Naive thymus-derived CD4-positive, alpha-beta T cell (primary cell): ENCODE measurements at places on chromosomes 6 and 20. TPM values are rescaled to one million over a fixed set of nuclear protein-coding genes. Genes with fewer than 3 reads are reported as not detected.

The DEFB121 gene
- total RNA-seq = not detected in 2 replicates

The SLC22A3 gene
- total RNA-seq = not detected in 2 replicates

The TTBK1 gene
- total RNA-seq = not detected

The FABP7 gene
- not detected in 2 replicates for total RNA-seq

The TCP11 gene
- total RNA-seq = not detected

The NKAIN2 gene
- not detected for total RNA-seq

The ADAM33 gene
- 0.20 TPM for total RNA-seq

The C6orf118 gene
- total RNA-seq = not detected

The TSBP1 gene
- total RNA-seq = not detected in 2 replicates

The PLN gene
- total RNA-seq = 0.19 TPM

The C6orf58 gene
- not detected for total RNA-seq

The SCP2D1 gene
- total RNA-seq = not detected in 2 replicates

The CRISP1 gene
- total RNA-seq = not detected

The FNDC1 gene
- total RNA-seq = not detected

The ULBP1 gene
- not detected for total RNA-seq

The SCUBE3 gene
- total RNA-seq = not detected

The GSTA3 gene
- not detected for total RNA-seq

The CTCFL gene
- total RNA-seq = not detected

The HLA-DQA1 gene
- 10.7 TPM for total RNA-seq

The EPB41L1 gene
- 0.81 TPM for total RNA-seq

The ALDH5A1 gene
- 20.6 TPM for total RNA-seq

The HSPA1L gene
- 3.3 TPM for total RNA-seq

The LPA gene
- not detected for total RNA-seq

The CCN2 gene
- total RNA-seq = not detected

The LST1 gene
- total RNA-seq = 32.0 TPM

The OSTM1 gene
- 31.3 and 31.5 TPM in 2 replicates for total RNA-seq

The SEMG1 gene
- total RNA-seq = not detected

The WFDC12 gene
- total RNA-seq = not detected

The RBL1 gene
- 27.4 TPM for total RNA-seq

The MTFR2 gene
- 14.2 and 20.4 TPM in 2 replicates for total RNA-seq

The LZTS3 gene
- 0.71 and 0.73 TPM in 2 replicates for total RNA-seq

The FARS2 gene
- 16.3 TPM for total RNA-seq

The CEBPB gene
- 37.1 TPM for total RNA-seq

The BEND6 gene
- 0.43 TPM in 1 of 2 replicates, not detected in the other for total RNA-seq

The PSORS1C2 gene
- not detected for total RNA-seq

The SGK2 gene
- total RNA-seq = 2.6 TPM
